Iris pigment epithelial cell (primary cell): ENCODE measurements at places on chromosomes 4 and X.

GRCh38 chr4:118308306-118309030 is 44.3 kb downstream of the PRSS12 start:
- DNase-seq: no peak

DNA sequence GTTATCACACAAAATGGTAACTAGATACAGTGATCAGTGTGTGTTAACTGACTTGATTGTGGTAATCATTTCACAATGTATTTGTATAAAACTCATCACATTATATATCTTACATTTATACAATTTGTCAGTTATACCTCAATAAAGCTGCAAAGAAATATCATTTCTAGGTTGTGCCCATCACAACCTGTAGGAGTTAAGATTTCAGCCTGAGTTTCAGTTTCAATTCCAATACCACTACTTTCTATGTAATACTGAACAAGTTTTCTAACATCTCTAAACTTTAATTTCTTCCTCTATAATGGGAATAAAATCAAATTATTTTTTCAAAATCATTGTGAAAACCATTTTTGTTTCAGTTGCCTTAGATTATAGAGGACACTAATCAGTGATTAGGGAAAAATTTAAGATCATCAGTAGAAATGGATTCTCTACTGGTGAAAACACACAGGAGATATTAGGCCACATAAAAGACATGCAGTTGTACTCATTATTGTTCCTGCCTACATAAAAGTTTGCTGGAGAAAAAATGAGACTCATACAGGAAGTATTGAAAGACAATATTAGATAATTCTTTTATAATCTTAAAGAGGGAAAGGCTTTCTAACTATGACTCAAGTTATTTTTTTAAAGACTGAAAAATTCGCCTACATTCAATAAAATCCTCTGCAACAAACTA is 18.4 kb upstream of the TBC1D1 start:
- peak; percentile 36 for DNase-seq

DNA sequence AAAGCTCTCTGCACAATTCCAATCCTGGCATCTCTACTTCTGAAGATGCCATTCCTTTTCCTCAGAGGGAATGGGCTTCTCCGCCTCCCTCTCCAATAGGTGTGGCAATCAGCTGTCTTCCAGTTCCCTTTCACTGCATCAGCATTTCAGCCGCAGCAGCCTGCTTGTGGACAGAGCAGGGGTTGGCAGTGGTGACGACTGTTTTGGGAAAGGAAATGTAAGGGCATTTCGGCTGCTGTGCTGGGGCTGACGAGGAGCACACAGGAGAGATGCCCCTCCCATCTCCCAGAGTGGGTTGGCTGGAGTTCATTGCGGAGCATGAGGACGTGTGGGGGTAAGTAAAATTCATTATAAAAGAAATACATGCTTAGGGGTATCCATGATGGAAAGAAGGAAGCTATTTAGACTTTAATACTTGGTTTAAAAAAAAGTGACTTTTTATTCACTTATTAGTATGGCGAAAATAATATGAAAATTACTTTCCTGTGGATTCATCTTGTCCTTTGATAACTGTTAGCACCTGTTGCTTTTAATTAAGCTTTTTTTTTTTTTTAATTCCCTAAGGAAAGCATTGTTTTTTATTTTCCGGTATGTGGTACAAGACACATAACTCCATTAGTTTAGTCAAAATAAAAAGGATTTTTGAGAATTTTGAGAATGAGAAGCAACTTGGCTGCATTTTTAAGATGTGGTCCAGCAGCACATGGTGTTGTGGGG is at the start of gene LIMCH1:
LIMCH1 (plus strand) TSS at position 141 of the 717 bp plus-strand sequence. CDS start 67,839 bp downstream, outside the sequence.
- peak; percentile 42 for DNase-seq

GRCh38 chr4:184000457-184001396 is 95.6 kb downstream of the STOX2 start:
- DNase-seq: no peak

DNA sequence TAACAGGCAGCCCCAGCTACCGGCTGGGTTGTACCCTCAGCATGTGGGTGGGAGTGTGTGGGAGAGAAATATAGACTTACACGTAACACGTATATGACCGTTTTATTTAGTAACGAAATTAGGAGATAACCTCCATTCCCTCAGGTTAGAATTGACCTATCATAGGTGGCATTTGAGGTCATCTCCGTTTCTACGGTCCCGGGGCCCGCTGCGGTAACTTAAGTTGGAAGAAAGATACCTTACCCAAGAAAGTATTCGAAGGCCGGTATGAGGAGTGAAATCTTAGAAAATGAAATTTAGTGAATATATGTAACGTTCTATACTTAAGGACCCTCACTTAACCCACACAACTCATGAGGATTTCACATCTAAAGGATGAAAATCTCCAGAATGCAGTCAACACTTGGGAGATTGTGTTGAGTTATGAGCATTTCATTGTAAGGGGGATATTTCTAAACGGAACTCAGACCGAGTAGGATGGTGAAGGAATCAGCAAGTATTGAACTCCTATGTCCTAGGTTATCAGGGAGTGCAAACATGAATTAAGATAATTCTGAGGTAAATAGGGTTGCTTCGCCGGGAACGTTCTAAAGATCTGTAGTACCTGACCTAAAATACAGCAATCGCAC is 891 bp downstream of the CISD2 start:
- DNase-seq: no peak
